Cardiac muscle cell (in vitro differentiated cells and primary cell): ENCODE measurements at places on chromosomes 7 and 10.

- no peak for DNase-seq
Observed at GRCh38 chr10:6229290-6229689, 26.6 kb downstream of the PFKFB3 start.

DNA sequence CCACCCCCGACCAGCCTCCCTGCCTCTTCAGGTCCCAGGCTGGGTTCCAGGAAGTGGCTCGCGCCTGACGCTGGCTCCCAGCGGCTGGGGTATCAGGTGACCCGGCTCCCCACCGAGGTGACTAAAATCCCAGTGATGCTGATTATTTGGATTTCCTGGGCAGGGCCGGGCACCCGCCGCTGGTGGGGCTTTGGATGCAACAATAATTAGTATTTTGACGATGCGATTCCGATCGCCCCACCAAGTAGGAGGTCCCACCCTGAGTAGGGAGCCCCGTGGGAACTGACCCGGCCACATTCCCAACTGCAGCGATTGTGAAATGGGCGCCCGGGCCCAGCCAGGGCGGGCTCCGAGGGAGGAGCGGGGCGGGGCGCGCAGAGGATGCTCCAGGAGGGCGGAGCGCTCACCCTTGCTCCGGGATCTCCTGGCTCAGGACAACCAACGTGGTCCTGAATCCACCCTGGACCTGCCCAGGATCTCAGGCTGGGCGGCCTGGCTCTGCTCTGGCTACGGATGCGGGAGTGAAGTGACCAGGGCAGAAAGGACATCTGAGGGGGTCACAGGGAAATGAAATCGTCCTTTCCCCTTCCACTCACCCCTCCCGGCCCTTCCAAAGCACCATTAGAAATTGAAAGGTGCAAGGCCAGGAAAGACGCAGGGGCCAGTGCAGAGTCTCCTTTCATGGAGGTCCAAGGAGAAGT, 32.6 kb downstream of the DUSP5 start:
- DNase-seq: peak; percentile 79

DNA sequence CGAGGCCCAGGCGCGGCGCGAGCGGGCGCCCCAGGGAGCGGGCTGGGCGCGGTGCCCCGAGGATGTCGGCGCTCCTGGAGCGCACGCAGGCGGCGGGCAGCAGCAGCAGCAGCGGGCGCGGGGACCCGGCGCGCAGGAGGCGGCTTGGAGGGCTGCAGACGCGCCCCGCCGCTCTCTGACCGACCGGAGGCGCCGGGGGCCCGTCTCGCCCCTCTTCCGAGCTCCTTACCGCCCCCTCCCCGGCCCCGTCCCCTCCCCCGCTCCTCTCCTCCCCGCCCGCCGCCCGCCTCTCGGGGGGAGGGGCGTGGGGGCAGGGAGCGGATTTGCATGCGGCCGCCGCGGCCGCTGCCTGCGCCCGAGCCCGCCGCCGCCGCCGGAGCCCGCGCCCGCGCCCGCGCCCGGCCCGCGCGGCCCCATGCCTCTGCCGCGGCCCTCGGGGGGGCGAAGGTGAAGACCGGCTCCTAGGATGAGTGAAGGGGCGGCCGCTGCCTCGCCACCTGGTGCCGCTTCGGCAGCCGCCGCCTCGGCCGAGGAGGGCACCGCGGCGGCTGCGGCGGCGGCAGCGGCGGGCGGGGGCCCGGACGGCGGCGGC, at the start of gene NRG3:
Gene NRG3, plus strand, starts transcription at position 320 of the 592 bp plus-strand sequence.
- DNase-seq: peak; percentile 69

DNA sequence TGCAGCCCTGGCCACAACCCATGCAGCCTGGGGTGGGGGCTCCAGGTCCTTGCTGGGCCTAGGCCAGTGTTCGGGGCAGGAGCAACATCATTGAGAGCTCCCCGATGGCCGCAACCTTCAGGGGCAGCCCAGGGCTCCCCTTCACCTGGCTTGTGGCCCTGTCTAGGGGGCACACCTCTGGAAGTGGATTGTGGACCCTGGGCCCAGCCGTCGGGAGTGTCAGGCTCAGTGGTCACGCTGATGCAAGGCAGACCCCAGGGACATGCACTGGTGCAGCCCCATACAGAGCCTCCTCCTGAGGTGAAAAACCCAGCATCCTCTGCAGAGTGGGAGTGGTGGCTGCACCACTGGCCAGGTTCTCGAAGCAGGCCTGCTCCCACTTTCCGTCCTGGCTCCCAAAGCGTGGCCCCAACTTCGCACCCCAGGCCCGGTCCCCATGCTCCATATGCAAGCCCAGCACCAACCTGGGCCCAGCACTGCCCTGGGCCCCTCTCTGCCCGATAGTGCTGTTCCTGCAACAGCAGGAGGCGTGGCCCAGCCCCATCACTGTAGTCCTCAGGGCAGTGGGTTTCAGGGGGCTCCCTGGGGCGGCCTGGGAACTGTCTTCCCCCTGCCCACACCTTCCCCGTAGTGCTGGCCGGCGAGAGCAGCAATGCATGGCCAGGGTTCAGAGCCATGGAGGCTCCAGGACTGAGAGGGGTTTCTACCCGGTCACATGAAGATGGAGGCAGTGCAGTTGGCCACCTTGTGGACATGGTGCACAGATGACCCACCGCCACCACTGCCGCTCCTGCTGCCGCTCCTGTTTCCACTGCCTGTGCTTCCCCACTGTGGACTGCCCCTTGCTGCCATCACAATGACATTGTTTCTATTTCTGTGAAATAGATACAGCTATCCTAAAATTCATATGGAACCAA, 303.9 kb upstream of the NRG3 start:
- no peak for DNase-seq

GRCh38 chr7:150332852-150333635, 8.4 kb downstream of the RARRES2 start:
- no peak for DNase-seq

DNA sequence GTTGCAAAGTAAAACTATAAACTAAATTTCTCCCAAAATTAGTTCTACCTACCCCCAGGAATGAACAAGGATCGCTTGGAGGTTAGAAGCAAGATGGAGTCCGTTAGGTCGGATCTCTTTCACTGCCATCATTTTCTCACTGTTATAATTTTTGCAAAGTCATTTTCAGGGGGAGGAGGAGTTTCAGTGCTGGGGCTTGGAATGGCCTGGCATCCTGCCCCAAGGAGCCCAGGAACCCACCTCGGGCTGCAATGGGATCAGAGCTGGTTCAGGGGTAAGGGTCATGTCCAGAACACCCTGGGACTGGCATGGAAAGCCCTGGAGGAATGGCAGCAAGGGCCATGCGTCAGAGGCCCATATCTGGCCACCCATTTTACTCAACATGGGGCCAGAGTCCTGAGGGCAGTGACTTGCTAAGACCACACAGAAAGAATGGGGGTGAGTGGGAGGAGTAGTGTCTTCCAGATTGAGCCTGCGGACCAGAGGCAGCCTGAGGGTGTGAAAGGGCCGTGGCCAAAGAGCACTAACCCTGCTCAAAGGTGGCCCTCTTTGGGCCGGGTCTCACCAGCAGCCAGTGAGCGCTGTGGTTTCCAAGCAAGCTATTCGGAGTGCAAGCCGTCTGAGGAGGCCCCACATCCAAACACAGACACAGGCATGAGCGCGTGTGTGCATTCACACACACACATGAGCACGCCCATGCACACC, 31.8 kb downstream of the GPRIN2 start:
- peak; percentile 91 for DNase-seq

DNA sequence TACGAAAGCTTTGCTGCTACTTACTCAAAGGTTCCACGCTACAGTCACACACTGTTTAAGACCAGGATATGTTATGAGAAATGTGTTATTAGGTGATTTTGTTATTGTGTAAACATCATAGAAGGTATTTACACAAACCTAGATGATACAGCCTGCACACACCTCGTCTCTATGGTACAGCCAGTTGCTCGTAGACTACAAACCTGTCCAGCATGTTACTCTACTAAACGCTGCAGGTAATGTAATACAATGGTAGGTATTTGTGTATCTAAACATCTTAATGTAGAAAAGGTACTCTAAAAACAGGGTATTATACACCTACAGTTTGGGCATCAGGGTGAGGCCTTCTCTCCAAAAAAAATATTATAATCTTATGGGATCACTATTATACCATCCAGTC, 181.2 kb downstream of the MYOF start:
- DNase-seq: no peak

- DNase-seq: no peak
Observed at GRCh38 chr7:70830060-70830395, 301.9 kb upstream of the GALNT17 start.

DNA sequence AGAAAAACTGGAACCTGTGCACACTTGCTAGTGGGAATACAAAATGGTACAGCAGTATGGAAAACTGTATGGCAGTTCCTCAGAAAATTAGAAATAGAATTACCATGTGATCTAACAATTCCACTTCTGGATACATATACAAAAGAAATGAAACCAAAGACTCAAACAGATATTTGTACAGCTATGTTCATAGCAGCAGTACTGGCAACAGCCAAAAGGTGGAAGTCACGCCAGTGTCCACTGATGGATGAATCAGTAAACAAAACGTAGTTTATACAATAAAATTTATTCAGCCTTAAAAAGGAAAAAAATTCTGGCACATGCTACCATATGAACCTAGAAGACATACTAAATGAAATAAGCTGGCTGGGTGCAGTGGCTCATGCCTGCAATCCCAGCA, 23.0 kb downstream of the IDE start:
- DNase-seq: no peak

- DNase-seq: no peak
Observed at GRCh38 chr10:132536241-132536876, 1.2 kb upstream of the INPP5A start.

DNA sequence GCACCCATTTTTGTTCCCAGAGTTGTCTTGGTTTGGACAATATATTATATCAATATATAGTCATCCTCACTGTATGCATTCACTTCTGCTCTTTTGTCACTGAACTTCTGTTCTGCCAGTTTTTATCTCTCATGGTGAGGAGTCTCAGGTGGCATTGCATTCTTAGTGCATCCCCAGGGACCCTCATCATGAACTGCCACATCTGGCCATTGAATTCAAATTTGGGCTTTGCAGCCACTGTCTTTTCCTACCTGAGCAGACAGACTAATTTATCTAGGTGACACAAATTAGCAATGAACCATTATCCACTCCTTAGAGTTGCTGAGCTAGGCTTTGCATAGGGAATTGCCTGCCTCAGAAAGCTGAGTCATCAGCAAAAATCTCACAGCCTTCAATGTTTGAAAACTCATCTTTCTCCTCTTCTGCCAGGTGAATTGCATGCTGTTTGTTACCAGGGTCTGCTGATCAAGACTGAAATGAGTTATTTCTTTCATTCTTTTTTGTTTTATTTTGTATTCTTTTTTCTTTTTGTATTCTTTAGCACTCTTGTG, 316.8 kb upstream of the MTPN start:
- no peak for DNase-seq

DNA sequence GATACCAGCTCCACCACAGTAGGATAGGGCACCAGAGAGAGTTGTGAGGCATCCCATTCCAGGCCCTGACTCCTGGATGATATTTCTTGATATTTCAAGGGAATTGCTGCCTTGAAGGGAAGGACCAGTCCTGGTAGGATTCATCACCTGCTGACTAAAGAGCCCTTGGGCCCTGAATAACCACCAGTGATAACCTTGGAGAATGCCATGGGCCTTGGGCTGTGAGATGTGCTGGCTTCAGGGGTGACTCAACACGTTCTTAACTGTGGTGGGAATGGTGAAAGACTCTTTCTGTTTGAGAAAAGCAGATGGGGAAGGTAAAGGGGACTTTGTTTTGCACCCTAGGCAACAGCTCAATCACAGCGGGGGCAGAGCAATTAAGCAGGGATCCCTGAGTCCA, 21.4 kb upstream of the ASZ1 start:
- no peak for DNase-seq

DNA sequence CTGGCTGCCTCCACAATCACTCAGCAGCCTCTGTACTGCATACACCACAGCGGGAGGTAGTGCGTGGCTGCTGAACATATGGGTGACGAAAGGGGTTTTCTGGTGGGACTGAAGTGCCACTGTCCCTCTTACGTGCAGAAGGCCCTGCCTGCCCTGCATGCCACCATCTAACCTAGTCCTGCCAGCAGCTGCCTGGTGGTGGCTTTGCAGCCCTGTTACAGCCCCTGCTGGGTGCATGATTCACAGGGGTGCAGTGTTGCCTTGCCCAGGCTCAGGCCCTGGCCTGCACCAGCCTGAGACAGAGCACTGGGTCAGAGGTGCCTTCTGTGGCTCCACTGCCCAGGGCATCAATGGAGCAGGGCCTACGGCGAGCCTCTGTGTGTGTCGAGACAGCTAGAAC, 50.1 kb downstream of the SYPL1 start:
- no peak for DNase-seq

- DNase-seq: no peak
Observed at GRCh38 chr10:458421-458851, 231.0 kb downstream of the DIP2C start.

DNA sequence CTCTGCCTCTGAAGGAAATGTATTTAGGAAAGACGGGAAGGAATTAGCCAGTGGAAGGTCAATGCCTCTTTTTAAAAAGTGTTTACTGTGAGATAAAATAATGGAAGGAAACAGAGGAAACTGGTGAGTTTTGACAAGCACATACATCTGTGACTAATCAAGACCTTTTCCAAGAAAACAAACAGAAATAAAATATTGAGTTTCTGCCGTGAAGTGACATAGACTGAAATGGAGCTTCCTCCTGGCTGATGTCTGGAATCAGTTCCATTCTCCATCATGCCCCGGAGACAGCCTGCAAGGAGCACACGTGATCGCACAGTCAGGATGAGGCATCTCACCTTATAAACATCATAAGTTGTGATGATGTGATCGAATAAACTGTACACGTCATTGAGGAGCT, 30.7 kb downstream of the TECTB start:
- no peak for DNase-seq

- peak; percentile 27 for DNase-seq
Observed at GRCh38 chr10:88237896-88238614, 345.1 kb downstream of the RNLS start.

DNA sequence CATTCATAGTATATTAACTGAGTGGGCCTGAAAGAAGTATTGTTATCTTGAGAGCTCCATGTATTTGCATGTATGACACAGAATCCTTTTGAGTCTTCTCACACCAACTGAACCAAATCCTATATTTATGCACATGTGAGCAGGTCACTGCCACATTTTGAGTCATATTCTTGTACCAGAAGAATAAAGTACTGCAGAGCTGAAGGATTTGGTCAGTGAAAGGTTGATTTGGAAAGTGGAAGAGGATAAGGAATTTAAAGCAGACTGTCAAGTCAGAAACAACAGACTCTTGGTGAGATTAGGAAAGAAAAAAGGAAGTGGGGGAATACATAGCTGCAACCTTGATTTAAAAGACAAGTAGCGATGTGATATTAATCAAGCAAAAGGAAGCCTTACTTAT, 121.8 kb downstream of the ARID5B start:
- no peak for DNase-seq

GRCh38 chr7:69803699-69804516, 205.6 kb downstream of the AUTS2 start:
- DNase-seq: no peak

DNA sequence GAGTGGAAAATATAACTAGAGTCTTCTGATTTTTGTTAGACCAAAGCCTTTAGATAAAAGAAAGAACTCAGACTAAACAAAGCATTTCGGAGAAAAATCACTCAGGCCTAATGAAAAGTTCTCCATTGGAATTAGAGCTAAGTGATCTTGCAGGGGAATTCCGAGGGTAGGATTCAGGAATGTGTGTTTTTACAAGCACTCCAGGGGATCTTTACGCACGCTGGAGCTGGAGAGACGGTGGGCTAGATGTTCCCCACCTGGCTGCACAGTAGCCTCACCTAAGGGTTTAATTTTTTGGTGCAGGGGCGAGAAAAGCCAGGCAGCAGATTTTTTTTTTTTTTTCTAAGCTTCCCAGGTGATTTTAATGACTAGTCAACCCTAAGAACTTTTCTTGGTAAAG, 7.9 kb upstream of the PAPSS2 start:
- DNase-seq: no peak

- DNase-seq: no peak
Observed at GRCh38 chr10:86790394-86790793, 34.0 kb downstream of the BMPR1A start.
